GM04504 (cell line): ENCODE measurements at places on chromosomes 16 and 17.

DNA sequence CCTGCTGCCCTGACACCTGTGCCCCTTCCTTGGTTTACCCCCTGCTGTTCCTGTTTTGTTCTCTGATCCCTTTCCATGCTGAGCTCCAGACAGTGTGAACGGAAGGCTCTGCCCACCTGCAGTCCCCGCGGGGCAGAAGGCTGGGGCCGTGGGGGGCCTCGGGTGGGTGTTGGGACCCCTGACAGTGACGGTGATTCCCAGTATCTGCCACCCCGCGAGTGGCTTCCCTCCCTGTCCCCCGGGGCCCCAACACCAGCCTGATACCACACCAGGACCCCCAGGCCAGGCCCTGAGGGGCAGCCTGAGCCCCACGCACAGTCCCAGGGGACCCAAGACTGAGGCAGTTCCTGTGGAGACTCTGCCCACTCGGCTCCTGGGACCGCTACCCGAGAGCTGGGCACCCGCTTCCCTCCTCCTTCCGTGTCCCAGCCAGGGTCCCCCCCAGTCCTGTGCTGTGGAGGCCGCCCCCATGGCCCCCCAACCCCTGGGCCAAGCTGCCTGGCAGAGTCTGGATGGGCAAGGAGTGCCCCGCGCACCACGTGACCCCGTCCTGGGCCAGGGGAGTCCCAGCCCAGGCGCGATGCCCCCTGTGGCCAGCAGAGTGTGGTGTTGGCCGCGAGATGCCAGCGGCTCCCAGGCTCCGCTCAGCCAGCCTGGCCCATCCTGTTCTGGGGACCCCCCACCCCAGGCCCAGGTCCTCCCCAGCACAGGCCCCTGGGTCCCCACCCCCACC, 10.0 kb upstream of the C1QTNF8 start:
- DNase-seq = peak; percentile 16

- no peak for DNase-seq
These were observed 101.1 kb downstream of the SHISA6 start for GRCh38 chr17:11342138-11342537.

- DNase-seq = no peak
These were observed 7.2 kb downstream of the TIMM22 start for GRCh38 chr17:1003972-1004768.

DNA sequence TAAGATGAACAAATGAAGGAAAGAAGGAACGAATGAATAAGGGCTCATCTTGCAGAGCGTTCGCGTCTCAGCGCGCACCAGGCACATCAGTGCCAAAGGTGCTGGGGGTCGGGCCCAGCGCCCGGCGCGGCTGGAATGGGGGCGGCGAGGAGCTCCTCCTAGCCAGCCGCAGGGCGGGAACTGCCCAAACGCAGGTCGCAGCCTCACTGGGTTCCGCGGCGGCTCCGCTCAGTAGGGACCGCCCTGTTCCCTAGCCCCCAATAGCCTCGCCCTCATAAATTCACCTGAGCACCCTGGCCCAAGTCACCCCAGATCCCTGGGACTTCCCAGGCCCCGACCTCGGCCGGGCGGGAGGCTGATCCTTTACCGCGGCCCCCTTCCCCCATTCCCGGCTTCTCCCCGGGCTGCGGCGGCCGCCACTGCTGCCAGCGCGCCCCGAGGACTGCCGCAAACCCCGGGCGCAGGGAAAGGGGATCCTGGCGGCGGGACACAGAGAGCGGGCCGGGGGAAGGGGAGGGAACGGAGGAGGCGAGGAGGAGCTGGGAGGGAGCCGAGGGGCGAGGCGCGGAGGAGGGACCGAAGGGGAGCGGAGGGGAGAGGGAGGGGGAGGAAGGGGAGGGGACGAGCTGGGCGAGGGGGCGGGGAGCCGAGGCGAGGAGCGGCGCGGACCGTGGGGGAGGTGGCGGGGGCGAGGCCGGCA, 377 bp upstream of the CRHR1 start:
- DNase-seq = no peak

DNA sequence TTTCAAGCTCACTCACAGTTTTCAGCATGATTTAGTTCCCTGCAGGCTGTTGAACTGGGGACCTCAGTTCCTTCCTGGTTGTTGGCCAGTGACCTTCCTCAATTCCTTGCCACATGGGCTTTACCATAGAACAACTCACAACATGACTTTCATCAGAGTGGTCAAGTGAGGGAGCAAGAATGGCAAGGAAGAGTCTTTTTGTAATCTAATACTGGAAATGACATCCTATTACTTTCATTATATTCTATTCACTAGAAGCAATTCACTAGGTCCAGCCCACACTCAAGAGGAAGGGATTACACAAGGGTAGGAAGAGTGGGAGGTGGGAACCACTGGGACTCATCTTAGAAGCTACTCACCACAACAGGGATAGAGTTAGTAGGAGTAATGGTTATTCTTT, 57.6 kb downstream of the SYT17 start:
- DNase-seq = no peak

- DNase-seq = no peak
These were observed 406.5 kb upstream of the CDH5 start for GRCh38 chr16:65959983-65960382.

GRCh38 chr17:10843811-10844210, 5.9 kb upstream of the PIRT start:
- no peak for DNase-seq

DNA sequence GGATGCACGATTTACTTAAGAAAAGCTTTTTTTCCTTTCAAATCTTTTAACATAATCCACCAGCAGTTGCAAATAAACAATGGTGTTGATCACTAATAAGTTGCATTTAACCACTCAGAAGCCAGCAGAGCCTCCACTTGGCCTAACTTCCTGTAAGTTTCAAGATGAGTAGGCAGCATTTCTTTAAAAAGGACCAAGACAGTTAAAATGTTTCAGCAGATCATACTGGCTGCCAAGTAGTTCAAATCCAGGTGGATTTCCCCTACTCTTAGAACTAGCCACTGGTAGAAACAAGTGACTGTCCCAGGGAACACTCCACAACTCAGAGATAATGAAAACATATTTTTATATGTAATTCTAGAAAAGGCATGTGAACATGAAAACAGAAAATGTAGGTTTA, 17.0 kb upstream of the RFFL start:
- no peak for DNase-seq

- no peak for DNase-seq
These were observed 32.0 kb downstream of the COTL1 start for GRCh38 chr16:84585886-84586285.

GRCh38 chr17:37787055-37787757, 42.3 kb upstream of the HNF1B start:
- DNase-seq = no peak

DNA sequence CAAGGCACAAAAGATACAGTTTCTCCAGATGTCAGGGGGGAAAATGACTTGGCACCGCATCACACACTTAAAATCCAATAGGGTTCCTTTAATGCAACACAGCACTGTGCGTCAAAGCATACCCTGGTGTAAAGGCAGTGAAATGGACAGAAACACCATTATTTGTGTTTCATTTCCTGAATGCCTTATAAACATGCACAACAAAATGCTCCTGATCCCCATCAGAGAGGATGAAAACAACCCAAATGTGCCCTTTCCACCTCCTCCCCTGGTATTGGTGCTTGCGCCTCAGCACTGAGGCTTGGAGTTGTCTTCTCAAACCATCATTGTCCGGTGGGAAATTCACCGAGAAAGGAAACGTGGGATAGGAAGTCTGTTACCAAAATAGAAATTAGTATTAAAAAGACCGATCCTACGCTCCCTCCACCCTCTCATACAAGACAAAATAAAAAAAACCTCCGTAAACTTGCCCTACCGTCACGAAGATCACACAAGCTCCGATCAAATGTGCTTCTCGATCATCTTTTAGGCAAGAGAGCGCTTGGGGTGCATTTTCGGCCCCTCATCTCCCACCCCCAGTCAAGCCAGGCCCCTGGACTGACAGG, 722 bp downstream of the CDC27 start:
- peak; percentile 15 for DNase-seq

- DNase-seq = no peak
These were observed 45.2 kb upstream of the GSG1L start for GRCh38 chr16:28108590-28109247.

GRCh38 chr17:40607641-40608040, 40.0 kb downstream of the SMARCE1 start:
- no peak for DNase-seq

GRCh38 chr17:40361063-40361924, 3.2 kb downstream of the GJD3 start:
- no peak for DNase-seq

GRCh38 chr16:27638833-27639560, 89.1 kb downstream of the KATNIP start:
- DNase-seq = no peak

DNA sequence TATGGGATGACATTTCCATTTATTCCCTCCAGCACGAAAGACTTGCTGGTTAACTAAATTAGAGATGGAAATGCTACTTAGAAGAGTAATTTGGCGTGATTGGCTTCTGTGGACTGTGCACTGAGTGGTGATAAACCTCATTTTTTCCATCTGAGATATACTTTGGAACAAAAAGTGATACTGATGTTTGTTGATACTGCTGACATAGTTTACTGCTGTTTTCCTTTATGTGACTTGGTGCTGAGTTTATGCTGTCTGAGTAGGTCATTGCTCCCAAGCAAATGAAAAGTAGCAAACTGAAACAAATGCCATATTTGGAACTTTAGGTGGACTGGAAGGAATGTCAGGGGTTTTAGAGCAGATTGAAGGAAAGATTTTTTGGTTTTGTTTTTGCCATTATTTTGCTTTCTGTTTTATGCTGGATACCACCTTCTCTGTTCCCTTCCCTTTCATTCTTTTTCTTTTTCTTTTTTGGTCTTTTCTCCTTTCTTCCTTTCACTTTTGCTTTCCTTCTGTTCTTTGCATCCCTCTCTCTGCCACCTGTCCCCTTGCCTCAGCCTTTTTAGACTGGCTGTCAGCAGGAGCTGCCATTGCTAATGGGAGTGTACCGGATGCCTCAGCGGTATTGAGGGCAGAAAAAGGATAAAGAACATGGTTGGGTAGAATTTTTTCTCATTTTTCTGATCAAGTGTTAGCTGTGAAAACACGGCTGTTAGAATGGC, 41.8 kb downstream of the NUP93 start:
- DNase-seq = no peak

GRCh38 chr17:45171338-45172231, 9.9 kb downstream of the HEXIM2 start:
- no peak for DNase-seq

DNA sequence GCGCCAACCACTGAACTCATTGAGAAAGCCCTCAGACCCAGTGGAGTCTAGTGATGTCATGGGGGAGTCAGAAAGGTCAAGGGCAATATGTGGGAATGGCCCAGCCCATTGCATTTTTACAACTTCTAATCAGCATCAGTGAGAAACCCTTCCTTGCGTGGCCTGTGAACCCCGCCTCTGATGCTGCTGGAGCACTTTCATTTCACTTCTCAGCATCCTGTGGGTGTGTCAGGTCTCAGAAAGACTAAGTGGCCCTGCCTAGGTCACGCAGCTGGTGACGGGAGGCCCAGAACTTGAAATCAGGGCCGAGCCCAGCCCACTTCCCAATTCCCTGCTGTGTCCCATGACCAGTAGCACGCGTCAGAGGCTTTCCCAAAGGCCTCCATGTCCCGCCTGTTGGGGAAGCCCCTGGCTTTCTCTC, 6.1 kb downstream of the DNAI2 start:
- no peak for DNase-seq

GRCh38 chr17:44672479-44673093, 16.3 kb downstream of the MEIOC start:
- no peak for DNase-seq

- DNase-seq = no peak
These were observed 141.1 kb downstream of the RGS9 start for GRCh38 chr17:65278050-65278819.

DNA sequence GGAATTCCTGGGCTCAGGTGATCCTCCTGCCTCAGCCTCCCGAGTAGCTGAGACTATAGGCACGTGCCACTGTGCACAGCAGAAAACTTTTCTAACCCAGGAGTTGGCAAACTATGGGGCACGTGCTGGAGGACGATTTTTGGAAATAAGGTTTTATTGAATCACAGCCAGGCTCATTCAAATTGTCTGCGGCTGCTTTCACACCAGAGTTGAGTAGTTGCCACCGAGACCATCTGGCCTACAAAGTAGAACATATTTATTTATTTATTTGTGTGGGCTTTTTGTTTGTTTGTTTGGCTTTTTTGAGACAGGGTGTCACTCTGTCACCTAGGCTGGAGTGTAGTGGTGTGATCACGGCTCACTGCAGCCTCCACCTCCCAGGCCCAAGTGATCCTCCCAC, 7.4 kb upstream of the PGS1 start:
- DNase-seq = no peak

GRCh38 chr17:63837962-63838600, 4.4 kb downstream of the SMARCD2 start:
- no peak for DNase-seq

- no peak for DNase-seq
These were observed 54.7 kb downstream of the NXN start for GRCh38 chr17:924711-925475.

DNA sequence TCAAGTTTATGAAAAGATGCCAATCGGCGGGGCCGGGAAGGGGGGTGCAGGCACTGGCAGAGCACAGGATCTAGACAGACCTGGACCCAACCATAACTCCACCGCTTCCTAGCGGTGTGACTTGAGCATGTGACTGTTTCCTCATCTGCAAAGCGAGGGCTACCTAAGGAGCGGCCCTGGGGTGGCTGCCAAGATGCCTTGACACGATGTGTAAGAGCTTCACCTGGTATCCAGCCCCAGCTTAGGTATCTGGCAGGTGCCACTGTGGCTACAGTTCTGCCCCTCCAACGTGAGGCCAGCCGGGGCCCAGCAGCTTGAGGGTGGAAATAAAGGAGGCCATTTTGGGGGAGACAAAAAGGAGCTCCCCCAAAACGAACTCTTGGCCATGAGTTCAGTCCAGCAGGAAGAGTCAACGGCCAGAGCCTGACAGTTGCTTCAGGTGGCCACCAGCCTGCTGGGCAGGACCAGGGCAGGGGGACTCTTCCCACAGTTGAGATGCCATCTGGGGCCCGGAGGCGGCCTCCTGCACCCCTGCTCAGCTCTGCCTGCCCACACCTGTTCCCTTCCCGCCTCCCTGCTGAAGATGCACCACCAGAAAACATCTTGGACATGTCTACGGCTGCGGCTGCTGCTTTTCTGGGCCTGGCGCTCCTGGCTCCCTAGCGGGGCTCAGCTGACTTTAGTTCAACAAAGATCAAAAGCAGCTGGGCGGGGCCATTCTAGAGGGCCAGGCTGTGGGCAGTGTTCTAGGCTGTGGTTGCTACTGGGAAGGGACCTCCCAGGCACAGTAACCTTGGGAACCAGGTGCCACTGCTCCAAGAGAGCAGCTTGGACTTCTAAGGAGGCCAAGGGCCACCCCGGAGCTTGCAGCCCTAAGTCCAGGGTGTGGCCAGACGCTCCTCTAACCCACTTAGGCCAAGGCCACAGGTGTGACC, 3.4 kb upstream of the MTSS2 start:
- DNase-seq = no peak

GRCh38 chr17:75327757-75328156, 38.5 kb upstream of the SLC25A19 start:
- DNase-seq = no peak

GRCh38 chr17:50465635-50466034, 3.0 kb downstream of the CHAD start:
- no peak for DNase-seq

DNA sequence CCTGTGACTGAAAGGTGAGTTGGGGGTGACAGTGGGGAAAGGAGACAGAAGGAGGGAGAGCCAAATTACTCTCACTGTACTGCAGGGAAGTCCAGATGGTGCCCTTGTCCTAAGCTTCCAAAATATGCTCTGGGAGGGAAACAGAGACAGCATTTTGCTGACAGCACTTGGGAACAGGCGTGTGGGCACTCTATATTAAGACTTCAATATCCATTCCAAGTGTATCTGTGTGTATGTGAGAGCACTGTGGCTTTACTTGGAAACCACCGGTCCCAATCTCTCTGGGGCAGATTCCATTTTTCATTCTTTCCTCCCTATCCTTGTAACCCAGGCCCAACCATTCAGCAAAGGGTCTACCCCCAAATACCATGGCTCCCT, 407.3 kb downstream of the UTP18 start:
- DNase-seq = no peak
